HT-29 (cell line): ENCODE measurements at places on chromosomes 1 and 21.

GRCh38 chr1:15128520-15129313 lies 24.8 kb upstream of the TMEM51 start:
- peak; percentile 94 for DNase-seq

DNA sequence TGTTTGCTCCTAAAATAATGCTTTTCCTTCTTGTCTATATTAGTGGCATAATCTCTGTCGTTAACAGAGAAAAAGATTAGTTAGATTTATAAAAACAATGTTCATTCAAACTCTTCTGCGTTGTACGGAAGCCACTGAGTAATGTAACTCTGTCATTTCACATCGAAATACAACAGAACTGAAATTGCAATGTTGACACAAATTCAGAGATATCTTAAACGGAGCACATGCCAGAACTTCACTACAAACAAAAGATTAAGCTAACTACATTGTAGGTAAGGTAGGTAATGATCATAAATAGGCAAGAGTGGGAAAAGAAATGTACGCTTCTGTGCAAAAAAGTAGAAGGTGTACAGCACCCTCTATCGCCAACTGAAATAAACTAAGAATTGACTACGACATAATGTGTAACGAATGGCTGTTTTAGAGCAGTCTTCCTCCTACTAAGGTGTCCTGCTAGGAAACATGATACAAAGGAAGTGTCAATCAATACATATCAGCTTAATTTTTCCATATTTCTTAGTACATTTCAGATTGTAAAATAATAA lies 56.6 kb downstream of the PCNX2 start:
- DNase-seq, result no peak

- no peak for DNase-seq
Measured at GRCh38 chr21:44372616-44373015, 19.2 kb downstream of the TRPM2 start.

DNA sequence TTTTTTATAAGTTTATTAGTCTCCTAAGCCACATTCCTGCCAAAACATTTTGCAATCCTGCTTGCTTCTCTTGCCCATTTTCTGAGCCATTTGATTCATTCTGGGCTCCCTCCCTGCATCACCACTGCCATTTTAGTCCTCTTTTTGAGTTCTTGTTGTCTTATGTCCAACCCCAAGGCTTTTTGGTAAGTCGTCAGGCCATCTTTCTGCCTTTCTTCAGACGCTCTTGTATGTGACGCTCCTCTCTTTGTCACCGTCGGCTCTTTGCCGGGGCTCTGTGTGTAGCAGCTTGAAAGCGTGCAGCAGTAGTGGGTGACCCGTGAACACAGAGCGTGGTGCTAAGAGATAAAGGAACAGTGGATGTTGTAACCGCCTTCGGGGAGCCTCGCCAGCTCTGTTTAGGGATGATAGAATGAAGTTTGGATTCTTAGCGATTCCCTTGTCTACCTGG lies 14.6 kb downstream of the HUNK start:
- DNase-seq, result no peak

DNA sequence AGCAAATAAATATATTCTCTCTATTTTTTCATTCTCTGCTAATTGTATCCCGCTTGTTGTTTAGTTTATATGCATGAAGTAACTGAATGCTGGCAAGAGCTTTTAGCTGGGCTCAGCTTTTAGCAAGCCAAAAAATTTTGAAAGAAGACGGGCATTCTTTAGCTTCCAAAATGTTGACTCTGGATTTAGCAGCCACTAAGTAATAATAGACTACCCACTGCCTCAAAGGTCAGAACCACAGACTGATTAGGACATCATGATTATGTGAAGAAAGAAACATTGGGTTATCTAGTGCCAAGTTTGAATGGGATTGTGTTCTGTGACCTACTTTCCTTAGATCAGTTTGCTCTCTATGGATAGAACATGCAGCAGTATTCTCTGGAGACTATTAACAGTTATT lies 80.3 kb upstream of the DPH5 start:
- DNase-seq, result no peak
